Naive thymus-derived CD8-positive, alpha-beta T cell (primary cell): ENCODE measurements at places on chromosomes 1 and 21.

- no peak for DNase-seq
These were observed 270.4 kb upstream of the B3GALT2 start for GRCh38 chr1:193456811-193457280.

DNA sequence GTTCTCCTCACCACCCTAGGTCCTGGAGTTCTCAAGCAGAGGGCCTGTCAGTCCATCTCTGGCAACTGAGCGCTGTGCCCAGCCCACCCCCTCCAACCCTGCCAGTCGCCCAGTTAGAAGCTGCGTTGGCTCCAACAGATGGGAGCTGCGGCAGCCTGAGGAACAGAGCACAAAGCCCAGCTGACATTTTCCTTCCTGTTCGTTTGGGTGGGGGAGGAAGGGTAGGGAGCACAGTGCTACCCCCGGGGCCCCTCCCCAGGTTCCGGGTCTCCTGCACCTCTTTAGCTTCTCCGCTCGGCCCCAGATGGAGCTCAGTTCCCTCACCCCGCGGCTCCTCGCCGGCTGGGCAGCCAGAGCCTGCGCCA lies 1.4 kb downstream of the LRRN2 start:
- DNase-seq: no peak

DNA sequence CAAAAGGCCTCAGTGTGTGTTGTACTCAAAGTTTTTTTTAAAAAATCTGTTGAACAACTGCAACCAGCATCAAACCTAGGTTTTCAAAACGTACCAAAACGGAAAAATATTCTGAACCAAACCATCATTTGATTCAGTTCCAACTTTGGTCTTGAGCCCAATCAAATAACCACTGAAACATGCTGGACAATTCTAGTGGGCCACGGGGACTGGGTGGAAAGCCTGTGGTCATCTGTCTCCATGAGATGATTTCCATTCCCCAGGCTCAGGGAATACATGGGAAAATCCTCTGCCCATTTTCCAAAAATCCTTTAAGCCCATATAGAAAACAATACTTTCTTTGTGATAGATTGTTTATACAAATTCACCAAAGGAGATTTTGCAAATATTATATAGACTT lies 22.5 kb downstream of the ITPKB start:
- DNase-seq: no peak

- DNase-seq: no peak
These were observed 430.8 kb downstream of the DISC1 start for GRCh38 chr1:232057217-232057895.

GRCh38 chr1:79819140-79819539 lies 812.6 kb upstream of the ADGRL4 start:
- DNase-seq: no peak

GRCh38 chr1:156465747-156466365 lies 34.7 kb downstream of the MEF2D start:
- DNase-seq: no peak

DNA sequence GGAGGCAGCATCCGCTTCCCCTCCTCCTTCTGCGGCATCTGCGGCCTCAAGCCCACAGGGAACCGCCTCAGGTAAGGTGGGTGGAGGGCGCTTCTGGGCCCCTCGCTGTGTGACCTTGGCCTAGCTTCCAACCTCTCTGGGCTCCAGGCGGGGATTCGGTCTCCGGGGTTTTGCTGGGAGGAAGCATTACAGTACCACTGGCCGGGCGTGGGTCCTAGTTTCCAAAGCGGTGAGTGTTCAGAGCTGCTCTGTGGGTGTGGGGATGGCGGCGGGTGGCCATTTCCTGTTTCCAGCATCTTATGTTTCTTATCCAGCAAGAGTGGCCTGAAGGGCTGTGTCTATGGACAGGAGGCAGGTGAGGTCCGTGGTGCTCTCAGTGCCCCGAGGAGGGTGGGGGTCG lies 11.6 kb downstream of the FAAH start:
- DNase-seq: no peak

DNA sequence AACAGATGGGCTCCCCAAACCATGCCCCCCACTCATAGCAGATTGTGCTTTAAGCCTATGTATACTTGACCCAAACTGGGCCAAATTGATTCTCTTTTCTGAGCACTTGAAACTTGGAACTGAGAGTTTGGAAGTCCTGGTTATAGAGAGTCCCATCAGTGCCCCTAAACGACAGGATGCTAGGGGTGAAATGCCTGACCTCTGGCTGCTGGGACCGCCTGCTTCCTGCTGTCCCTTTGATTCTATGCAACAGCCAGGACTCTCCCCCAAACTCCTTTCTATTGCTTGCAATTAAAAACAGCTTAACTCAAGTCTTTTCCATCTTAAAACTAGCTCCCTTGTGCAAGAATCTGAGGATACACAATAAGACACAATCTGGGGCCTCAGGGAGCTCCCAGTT lies 4.7 kb downstream of the C1orf210 start:
- no peak for DNase-seq

GRCh38 chr1:73463873-73464272 lies 734.1 kb downstream of the LRRIQ3 start:
- DNase-seq: no peak

GRCh38 chr1:29052100-29052499 lies 71.6 kb downstream of the TMEM200B start:
- DNase-seq: no peak

DNA sequence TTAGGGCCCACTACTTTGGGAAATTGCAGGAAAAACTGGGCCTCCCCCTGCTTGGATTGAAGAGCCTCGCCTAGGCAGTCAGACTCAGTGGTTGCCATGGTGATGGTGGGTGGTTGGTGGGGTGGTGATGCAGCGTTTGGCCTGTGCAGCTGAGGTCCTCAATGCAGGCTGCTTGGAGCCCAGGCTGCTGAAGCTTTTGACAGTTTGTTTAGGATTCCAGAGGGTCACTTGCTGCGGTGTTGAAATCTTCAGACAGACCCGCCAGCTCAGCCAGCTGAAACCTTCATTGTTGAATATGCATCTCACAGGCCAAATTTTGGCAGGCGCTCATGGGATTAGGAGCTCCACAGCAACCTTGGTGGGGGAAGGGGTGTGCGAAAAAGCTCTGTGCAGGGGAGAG lies 67.9 kb downstream of the CACNA1E start:
- no peak for DNase-seq

DNA sequence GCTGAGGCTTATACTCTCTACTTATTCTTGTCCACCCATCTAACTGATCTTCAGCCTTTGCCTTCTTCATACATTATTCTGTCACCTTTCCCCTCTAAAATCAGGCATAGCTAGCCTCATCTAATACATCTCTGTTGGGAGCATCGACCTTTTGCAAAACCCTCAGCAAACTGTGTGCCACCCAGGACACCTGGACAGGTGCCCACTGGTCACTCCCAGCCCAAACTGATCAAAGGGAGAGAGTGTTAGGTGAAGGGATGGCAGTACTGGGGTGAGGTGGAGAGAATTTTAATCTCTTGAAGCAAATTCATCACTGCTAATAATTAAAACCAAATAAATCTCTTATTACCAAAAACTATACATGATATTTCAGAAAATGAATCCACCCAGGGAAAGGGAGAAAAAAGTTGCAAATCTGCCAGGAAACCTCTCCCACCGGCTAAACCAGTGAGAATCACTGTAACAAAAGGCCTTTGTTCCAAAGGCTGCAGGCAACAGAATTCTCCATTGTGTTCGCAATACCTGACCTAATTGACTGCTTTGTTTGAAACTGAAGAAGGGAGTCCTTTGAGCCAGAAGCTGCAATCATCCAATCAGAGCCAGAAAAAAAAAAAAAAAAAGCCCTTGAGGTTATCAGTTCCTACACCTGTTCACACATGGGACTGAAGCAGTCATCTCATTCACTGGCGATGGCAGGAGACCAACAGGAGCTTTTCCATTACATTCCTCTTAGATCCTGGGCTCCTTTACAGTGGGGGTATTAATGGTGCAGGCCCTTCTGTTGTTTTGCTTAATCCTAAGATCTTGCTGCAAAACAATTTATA lies 172.6 kb downstream of the APP start:
- DNase-seq: no peak

GRCh38 chr1:108054396-108054795 lies 89.4 kb upstream of the VAV3 start:
- no peak for DNase-seq

- DNase-seq: no peak
These were observed 34.0 kb downstream of the OPRD1 start for GRCh38 chr1:28845786-28846543.

GRCh38 chr1:83546874-83547273 lies 452.1 kb downstream of the TTLL7 start:
- no peak for DNase-seq

- DNase-seq: no peak
These were observed 401.1 kb upstream of the LYPLAL1 start for GRCh38 chr1:218772575-218772974.

DNA sequence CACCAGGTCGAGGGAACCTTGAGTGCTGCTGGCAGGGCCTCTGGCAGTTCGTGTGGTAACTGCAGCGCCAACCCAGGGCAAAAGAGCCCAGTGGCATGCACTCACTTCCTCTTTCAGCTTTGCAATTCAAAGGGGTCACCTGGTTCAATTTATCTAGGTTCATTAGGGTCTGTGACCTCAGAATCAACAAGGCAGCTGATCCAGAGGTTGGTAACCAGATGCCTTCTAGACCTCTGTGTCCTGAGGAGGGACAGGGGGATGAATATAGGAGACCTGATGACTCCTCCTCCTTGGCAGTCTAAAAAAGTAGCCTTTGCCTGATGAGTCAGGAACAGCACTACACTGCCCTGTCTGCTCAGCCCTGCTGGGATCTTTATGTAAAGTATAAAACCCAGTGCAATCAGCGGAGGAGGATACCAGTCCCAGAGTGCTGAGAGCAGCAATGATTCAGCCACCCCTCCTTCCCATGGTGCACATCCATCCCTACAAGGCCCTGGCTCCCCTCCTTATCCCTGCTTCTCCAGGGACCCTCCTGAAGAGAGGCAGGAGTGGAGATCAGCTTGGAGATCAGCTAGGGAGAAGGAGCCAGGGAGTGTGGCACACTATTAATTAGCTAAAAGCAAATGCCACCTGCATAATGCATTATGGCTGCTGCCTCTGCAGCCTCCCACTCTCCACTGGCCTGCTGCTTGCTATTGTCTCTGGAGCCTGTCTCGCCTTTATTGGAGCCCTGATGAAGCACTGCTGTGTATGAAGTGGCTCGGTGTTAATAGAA lies 11.2 kb upstream of the FMOD start:
- DNase-seq: no peak

GRCh38 chr1:70504176-70504820 lies 93.2 kb downstream of the CTH start:
- DNase-seq: no peak

GRCh38 chr1:94425821-94426484 lies 7.8 kb downstream of the ABCD3 start:
- no peak for DNase-seq

GRCh38 chr1:44684525-44684924 lies 10.0 kb downstream of the ARMH1 start:
- DNase-seq: no peak

- DNase-seq: no peak
These were observed 144.6 kb downstream of the NFIA start for GRCh38 chr1:61226791-61227567.

DNA sequence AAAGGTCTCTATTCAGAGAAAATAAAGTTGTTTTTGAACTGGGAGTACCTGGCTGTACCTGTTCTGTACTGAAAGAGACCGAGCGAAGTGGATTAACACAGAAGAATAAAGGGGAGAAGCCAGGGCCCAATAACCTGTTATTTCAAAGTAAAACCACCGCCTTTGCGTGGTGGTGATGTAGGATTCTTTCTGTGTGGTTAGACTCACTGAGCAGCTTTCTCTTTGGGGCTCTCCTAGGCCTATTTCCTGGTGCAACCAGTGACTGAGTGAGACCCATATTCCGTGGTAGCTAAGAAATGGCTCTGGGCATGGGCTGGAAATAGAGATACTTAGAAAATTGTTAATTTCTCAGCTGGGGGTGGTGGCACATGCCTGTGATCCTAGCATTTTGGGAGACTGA lies 99.9 kb downstream of the XCL2 start:
- no peak for DNase-seq

DNA sequence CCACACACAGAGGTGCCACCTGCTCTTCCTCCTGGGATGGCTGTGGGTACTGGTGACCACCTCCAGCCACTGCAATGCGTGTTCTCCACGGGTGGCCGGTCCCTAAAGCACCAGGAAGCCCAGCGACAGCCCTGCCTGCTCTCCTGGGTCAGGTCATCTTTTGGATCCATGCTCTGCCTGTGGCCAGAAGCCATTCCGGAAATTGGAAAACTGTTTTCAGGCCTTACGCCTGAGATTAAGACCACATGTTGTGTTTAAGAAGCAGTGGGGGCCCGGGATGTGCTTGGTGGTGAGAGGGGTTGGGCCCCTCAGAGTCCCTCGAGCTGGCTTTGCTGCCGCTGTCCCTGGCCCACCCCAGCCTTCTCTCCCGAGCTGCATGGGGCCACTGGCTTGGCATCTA lies 150.8 kb downstream of the PEX14 start:
- DNase-seq: no peak

GRCh38 chr1:10387677-10388386 lies 11.0 kb upstream of the PGD start:
- DNase-seq: no peak

GRCh38 chr1:227894831-227895451 lies 52.8 kb downstream of the WNT9A start:
- no peak for DNase-seq

DNA sequence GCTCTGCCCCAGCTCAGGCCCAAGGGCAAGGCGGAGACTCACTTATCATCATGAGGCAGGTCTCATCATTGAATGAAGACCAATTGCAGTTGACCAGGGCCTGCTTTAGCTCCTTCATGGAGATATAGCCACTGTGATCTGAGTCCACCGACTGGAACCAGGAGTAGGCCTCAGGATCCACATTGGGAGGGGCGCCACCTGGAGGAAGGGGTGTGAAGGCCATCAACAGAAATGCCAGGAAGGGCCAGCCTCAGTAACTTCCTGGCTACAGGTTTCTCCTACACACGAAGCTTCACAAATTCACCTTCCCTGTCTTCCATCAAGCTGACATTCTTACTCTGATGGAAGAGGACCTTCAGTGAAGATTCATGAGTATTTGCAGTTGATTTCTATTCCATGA lies 11.6 kb downstream of the PEF1 start:
- DNase-seq: no peak

GRCh38 chr1:181986907-181987305 lies 74.6 kb downstream of the ZNF648 start:
- DNase-seq: no peak

- DNase-seq: no peak
These were observed 29.9 kb downstream of the TMCO1 start for GRCh38 chr1:165738794-165739193.

DNA sequence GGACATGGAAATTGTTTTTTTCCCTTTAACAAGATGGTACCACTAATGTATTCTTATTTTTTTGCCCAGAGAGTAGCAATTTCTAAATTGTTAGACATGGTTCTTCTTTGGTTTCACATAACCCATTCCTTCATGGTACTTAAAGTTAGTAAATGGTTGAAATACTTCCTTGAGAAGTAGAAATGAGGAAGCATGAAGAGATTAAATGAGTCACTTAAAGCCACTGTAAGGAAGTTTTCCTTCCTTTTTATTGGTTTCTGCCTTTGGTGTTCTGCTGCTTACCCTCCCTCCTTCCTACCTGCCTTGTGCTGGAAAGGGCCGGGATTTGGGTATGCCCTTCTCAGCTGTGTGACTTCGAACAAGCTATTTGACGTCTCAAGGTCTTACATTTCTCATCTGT lies 101.0 kb downstream of the KIF26B start:
- no peak for DNase-seq

GRCh38 chr21:36881228-36881627 lies 85.2 kb downstream of the HLCS start:
- DNase-seq: no peak

GRCh38 chr1:174326278-174326677 lies 121.5 kb upstream of the GPR52 start:
- DNase-seq: no peak
